ENCODE measurements at places on chromosomes 12 and 14.

- no peak overlapping the region for H3K4me3 ChIP-seq
- H3K27me3 ChIP-seq, result no peaks in the 10 kb centered on the region
- no peak for DNase-seq
- H3K4me1 ChIP-seq, result peaks cover 42% of the 10 kb centered on the region
- no peak overlapping the region for H3K27ac ChIP-seq
Observed at GRCh38 chr12:5505116-5505515, 73.2 kb downstream of the NTF3 start.

- H3K27me3 ChIP-seq, result peaks cover 19% of the 10 kb centered on the region
- no peaks in the 10 kb centered on the region for H3K4me1 ChIP-seq
- H3K36me3 ChIP-seq, result no peaks in the 10 kb centered on the region
- no peak overlapping the region for H3K4me3 ChIP-seq
- no peak overlapping the region for H3K27ac ChIP-seq
- no peak for DNase-seq
Observed at GRCh38 chr12:7321624-7322023, 17.8 kb downstream of the ACSM4 start.

GRCh38 chr12:64181430-64182291, 40.4 kb downstream of the KICS2 start:
- no peak for DNase-seq
- H3K36me3 ChIP-seq, result no peaks in the 10 kb centered on the region
- H3K4me3 ChIP-seq, result no peak overlapping the region

DNA sequence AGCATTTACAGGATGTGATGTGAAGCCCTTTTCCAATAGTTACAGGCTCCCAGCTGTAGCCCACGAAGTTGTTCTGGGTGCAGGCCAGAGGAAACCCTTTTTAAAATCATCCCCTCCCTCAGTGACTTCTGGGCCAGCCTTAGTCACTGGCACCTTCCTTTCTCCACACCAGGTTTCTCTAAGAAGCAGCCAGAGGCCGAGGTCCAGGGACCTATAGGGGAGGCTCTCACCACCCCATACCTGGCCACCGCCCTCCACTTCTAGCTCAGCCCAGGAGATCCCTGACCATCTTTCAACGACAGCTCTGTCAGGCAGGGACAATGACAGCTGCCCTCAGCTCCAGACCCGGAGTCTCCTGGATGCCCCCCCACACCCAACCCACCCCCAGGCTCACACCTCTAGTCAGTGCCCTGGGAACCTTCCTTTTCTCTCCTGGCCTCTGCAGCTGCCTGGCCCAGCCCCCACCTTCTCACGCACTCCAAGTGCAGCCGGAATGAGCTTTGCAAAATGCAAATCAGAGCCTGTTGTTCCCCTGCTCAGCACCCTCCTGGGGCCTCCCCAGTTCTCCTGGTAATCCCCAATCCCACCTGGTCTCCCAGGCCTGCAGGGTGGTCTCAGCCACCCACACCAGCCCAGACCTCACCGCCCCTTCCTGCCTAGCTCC, 46.7 kb downstream of the TESC start:
- no peak for DNase-seq
- H3K27ac ChIP-seq, result no peak overlapping the region
- no peaks in the 10 kb centered on the region for H3K27me3 ChIP-seq
- no peak overlapping the region for H3K4me3 ChIP-seq

GRCh38 chr14:77843195-77843594, 43.3 kb downstream of the ADCK1 start:
- no peak overlapping the region for H3K27ac ChIP-seq
- DNase-seq, result no peak
- H3K36me3 ChIP-seq, result no peaks in the 10 kb centered on the region
- no peak overlapping the region for H3K4me3 ChIP-seq
- no peaks in the 10 kb centered on the region for H3K4me1 ChIP-seq

DNA sequence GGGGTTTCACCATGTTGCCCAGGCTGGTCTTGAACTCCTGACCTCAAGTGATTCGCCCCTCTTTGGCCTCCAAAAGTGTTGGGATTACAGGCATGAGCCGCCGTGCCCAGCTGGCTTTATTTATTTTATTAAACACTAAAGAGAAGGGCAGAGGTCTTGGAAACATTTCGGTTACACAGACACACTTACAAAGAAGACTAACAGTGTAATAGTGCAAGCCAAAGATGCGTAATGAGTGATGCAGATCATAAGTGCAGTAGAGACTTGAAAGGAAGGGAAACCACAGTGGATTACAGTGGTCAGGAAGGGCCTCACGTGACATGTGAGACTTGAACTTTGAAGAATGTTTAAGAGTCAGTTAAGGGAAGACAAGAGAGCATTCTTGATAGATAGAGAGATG, 33.9 kb upstream of the CDK17 start:
- H3K4me3 ChIP-seq, result no peak overlapping the region
- H3K27ac ChIP-seq, result no peak overlapping the region
- H3K36me3 ChIP-seq, result no peaks in the 10 kb centered on the region
- DNase-seq, result no peak
- H3K4me1 ChIP-seq, result peaks cover 6% of the 10 kb centered on the region
- no peaks in the 10 kb centered on the region for H3K27me3 ChIP-seq

GRCh38 chr12:113142173-113142885, 6.8 kb upstream of the RASAL1 start:
- H3K27ac ChIP-seq, result no peak overlapping the region
- no peak for DNase-seq
- H3K4me3 ChIP-seq, result no peak overlapping the region

DNA sequence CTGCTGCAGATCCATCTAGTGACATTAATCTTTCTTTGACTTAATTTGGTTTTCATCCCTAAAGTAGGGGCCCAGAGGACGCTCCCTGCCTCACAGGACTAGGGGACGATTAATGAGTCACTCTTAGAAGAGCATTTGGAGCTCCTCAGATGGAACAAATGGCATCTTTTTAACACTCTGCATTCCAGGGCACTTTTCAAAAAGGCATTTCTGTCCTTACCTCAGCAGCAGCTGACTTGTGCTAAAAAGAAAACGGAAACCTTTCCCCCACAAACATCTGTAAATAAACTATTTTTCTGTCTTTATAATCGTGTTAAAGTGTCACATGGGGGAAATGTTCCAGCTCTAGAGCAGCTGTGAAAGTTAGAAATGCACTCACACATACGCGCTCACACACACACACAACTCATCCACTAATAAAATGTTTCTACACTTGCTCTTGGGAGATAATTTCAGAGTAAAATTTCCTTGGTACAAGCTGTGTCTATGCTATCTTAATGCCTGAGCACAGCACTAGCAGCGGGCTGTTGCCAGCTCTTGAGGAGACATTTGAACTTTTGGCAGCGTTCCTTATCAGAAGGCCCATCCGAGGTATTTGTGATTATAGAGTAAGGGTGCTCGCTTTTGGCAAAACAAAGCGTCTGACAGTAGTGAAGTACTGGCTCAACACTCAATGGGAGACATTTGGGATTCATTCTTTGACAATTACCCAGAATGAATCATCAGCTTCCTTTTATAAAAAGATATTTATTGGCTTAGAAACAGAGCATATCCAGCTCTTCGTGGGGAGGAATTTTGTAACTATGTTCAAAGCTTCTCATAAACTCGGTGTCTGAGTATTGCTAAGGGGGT, 141.3 kb downstream of the PLXNC1 start:
- H3K36me3 ChIP-seq, result no peaks in the 10 kb centered on the region
- H3K4me3 ChIP-seq, result no peak overlapping the region
- peak overlapping the region; percentile 32 for H3K27ac ChIP-seq
- H3K4me1 ChIP-seq, result peaks cover 37% of the 10 kb centered on the region

DNA sequence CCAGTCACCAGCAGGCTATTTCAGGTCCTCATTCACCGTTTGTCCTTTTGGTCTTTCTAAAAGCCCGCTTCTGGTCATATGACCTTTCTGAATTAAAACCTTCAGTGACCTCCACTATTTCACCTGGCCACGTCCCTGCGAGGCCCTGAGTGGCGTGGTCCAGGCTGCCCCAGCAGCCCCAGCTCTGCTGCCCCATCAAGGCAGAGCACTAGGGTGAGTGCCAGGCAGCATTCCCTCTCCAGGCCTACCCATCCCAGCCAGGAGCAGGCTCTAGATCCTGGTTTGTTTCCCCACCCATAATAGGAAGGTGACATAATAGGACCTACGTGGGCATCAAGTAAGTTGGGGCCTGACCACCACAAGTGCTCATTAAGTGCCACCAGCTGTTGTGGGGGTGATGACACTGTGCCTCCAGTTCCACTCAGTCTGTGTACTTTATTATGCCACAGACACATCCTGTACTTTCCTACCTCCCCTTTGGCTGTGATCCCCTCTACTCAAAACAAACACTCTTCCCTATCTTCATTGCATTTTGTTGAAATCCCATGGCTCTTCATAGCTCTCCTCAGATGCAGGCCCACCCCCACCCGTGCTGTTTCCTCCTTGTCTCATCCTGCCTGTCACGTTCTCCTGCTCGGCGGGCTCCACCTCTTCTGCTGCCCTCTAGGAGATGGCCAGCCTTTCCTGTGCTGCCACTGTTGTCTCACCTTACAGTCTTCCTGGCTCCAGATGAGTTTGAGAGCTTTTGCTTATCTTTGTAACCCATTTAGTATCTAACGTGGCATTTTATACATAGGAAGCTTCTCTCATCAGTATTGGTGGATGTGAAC, 21.4 kb downstream of the CKB start:
- H3K27me3 ChIP-seq, result no peaks in the 10 kb centered on the region
- no peaks in the 10 kb centered on the region for H3K4me1 ChIP-seq
- peak overlapping the region; percentile 12 for H3K27ac ChIP-seq
- H3K4me3 ChIP-seq, result no peak overlapping the region

DNA sequence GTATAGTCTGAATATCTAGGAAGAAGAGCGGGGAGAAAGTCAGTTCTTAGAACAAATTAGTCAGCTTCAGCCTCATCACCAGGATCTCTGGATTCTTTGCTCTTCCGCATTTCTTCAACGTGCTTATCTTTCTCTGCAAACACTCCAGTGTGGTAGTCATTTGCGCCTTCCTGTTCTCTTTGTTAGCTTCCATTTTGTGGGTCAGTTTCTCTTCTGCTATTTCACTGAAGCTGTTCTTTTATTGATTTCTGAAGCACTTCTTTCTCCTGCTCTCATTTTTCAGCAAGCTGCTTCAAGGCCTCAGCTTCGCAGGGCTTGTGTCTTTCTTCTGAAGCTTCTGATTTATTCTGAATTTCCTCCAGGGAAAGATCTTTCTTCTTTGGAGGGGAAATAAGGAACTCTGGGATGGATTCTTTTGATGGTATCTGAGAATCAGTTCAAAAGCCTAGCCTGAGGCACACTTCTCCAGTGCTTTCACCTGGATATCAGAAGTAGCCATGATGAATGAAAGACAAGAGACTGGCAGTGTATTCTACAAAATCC, 13.5 kb downstream of the AMN1 start:
- DNase-seq, result no peak
- no peaks in the 10 kb centered on the region for H3K27me3 ChIP-seq
- peak overlapping the region; percentile 2 for H3K4me3 ChIP-seq
- H3K4me1 ChIP-seq, result peaks cover 14% of the 10 kb centered on the region

GRCh38 chr12:101671833-101672232, 25.6 kb upstream of the CHPT1 start:
- no peak overlapping the region for H3K4me3 ChIP-seq
- H3K4me1 ChIP-seq, result peaks cover 5% of the 10 kb centered on the region
- no peak overlapping the region for H3K27ac ChIP-seq
- H3K36me3 ChIP-seq, result no peaks in the 10 kb centered on the region
- no peak for DNase-seq
- no peaks in the 10 kb centered on the region for H3K27me3 ChIP-seq

DNA sequence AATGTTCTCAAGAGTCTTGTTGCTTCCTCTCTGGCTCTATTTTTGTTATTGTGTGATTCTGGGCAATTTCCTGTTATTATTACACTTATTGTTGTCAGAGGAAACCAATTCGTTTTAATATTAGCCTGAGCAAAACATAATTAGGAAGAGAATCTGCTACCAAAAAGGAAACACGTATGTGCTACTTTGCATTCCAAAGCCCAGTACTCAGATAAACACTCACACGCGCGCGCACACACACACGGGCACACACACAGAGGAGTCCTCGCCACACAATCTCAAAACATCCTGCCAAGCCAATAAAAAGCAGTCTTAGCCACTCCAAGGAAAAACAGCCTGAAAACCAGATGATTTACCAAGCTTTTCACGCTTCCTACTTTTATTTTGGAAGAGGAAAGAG, 400.7 kb downstream of the NUAK1 start:
- H3K27me3 ChIP-seq, result no peaks in the 10 kb centered on the region
- peaks cover 16% of the 10 kb centered on the region for H3K4me1 ChIP-seq
- no peak overlapping the region for H3K4me3 ChIP-seq
- no peak overlapping the region for H3K27ac ChIP-seq

GRCh38 chr12:53252349-53252916, 15.7 kb upstream of the ESPL1 start:
- no peak for DNase-seq
- no peaks in the 10 kb centered on the region for H3K36me3 ChIP-seq
- peak overlapping the region; percentile 94 for H3K4me3 ChIP-seq
- no peaks in the 10 kb centered on the region for H3K27me3 ChIP-seq

GRCh38 chr14:21257394-21257909, 11.8 kb downstream of the HNRNPC start:
- no peaks in the 10 kb centered on the region for H3K27me3 ChIP-seq
- no peak overlapping the region for H3K4me3 ChIP-seq
- peak overlapping the region; percentile 56 for H3K27ac ChIP-seq
- peaks cover 37% of the 10 kb centered on the region for H3K36me3 ChIP-seq
- DNase-seq, result no peak
